Activated CD4-positive, alpha-beta memory T cell treated with anti-CD3 and anti-CD28 coated beads, Interleukin-2, amount 10 ng/mL, durations not matched to agents 7 days and 5 days (primary cell): ENCODE measurements at places on chromosomes 5 and 9. TPM values are rescaled to one million over a fixed set of nuclear protein-coding genes. Genes with fewer than 3 reads are reported as not detected.

GRCh38 chr5:5983261-5983980, 394.9 kb downstream of the MED10 start:
- no peaks in the 10 kb centered on the region for H3K36me3 ChIP-seq
- no peaks in the 10 kb centered on the region for H3K27me3 ChIP-seq
- H3K27ac ChIP-seq, result no peak overlapping the region
- no peak for DNase-seq
- no peak overlapping the region for H3K4me3 ChIP-seq

DNA sequence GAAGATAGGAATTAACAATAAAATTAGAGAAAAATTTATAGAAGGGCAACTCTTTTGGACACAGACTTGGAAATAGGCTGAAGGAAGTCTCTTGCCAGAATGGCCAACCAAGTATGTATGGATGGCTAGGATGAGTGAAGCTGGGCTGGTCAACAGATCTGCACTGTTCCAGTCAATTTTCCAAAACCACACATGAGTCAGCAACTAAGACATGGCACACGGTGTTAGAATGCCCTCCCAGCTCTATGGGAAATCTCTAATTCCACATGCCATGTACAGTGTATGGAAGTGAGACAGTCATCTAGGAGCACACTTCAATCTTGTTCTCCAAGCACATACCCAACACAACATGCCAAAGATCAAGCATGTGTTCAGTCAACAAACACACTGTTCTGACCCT, 129.6 kb downstream of the GLIS3 start:
- no peaks in the 10 kb centered on the region for H3K4me1 ChIP-seq
- no peak overlapping the region for H3K27ac ChIP-seq
- H3K4me3 ChIP-seq, result no peak overlapping the region

GRCh38 chr5:40904994-40905306, 4.3 kb upstream of the C7 start:
- no peaks in the 10 kb centered on the region for H3K4me1 ChIP-seq
- peaks cover 16% of the 10 kb centered on the region for H3K27me3 ChIP-seq
- no peaks in the 10 kb centered on the region for H3K36me3 ChIP-seq
- no peak overlapping the region for H3K4me3 ChIP-seq

DNA sequence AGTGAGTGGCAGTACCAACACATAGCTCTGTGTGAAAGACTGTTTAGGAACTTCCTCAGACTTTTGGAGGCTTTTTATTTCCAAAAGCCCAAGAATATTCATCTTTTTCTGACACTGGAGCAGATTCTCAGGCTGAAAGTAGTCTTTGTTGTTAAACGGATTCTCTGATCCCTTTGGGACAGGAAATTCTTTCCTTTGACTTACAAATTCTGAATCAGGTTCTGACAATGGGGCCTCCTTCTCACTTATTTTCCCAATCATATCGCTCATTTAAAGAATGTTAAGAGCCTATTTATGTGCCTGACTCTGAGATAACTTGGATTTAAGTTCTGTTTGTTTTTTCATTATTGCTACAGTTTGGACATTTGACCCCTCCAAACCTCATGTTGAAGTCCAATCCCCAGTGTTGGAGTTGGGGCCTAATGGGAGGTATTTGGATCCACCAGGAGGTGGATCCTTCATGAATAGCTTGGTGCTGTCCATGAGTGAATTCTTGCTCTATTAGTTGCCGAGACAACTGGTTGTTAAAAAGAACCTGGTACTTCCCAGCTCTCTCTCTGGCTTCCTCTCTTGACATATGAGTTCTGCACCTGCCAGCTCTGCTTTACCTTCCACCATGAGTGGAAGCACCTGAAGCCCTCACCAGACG, 4.1 kb upstream of the ADGRV1 start:
- no peak overlapping the region for H3K4me3 ChIP-seq
- H3K27me3 ChIP-seq, result peaks cover 56% of the 10 kb centered on the region
- no peak for DNase-seq
- H3K4me1 ChIP-seq, result peaks cover 5% of the 10 kb centered on the region

DNA sequence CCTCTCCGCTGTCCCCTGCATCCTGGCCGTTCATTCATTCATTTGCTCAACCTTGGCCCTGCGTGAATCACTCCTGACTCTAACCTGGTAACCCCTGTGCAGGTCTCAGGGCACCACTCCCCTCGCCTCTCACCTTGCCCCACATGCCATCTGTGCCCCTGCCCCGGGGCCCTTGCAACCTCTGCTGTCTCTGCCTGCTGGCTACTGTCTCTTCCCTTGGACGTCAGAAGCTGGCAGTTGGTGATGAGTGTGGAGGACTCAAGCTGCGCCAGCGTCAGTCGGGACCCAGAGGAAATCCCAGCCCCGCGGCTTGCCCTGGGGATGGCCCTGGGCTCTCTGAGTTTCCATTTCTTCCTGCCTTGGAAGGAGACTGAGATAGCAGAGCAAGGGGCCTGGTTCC, 154.9 kb downstream of the OLFM1 start:
- no peaks in the 10 kb centered on the region for H3K27me3 ChIP-seq
- H3K27ac ChIP-seq, result no peak overlapping the region
- H3K4me3 ChIP-seq, result no peak overlapping the region
- no peaks in the 10 kb centered on the region for H3K4me1 ChIP-seq
- H3K36me3 ChIP-seq, result no peaks in the 10 kb centered on the region
- DNase-seq, result no peak

GRCh38 chr9:132670457-132671391, at the start of gene GTF3C4:
Gene GTF3C4 (plus strand): TSS chr9:132670464. CDS start chr9:132670599, 135 bp downstream.
- DNase-seq, result peak; percentile 35
- peaks cover 43% of the 10 kb centered on the region for H3K4me1 ChIP-seq
- H3K27me3 ChIP-seq, result no peaks in the 10 kb centered on the region
- H3K36me3 ChIP-seq, result peaks cover 11% of the 10 kb centered on the region
- H3K4me3 ChIP-seq, result peak within 1 kb of the TSS; percentile 83

GRCh38 chr5:53109056-53109442, 508 bp downstream of the MOCS2 start:
- peak overlapping the region; percentile 97 for H3K4me3 ChIP-seq
- DNase-seq, result no peak
- H3K36me3 ChIP-seq, result peaks cover 25% of the 10 kb centered on the region
- peaks cover 48% of the 10 kb centered on the region for H3K4me1 ChIP-seq

DNA sequence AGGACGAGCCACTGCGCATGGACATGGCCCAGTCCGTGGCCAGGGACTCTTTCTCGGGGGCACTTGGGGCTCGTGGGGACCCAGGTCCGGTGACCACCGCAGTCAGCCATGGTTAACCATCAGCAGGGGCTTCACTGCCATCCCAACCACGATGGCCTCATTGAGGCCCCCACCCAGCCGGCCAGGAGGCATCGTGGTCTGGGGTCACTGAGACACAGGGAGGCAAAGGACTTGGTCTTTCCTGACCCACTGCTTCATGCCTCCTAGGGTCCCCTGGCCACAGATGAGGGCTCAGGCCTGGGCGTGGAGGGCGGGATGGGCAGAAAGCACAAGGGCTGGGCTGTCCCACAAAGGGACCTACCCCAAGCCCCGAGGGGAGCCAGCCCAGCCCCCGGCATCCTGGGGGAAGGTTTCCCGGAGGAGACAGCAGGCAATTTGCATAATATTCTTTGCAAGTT, 6.6 kb downstream of the NACC2 start:
- no peak for DNase-seq
- no peaks in the 10 kb centered on the region for H3K36me3 ChIP-seq
- H3K4me1 ChIP-seq, result peaks cover 14% of the 10 kb centered on the region
- no peak overlapping the region for H3K4me3 ChIP-seq

- H3K4me3 ChIP-seq, result no peak overlapping the region
- H3K27me3 ChIP-seq, result peaks cover 2% of the 10 kb centered on the region
- no peaks in the 10 kb centered on the region for H3K36me3 ChIP-seq
- no peaks in the 10 kb centered on the region for H3K4me1 ChIP-seq
- no peak overlapping the region for H3K27ac ChIP-seq
These were observed 42.0 kb downstream of the ARRDC3 start for GRCh38 chr5:91341154-91341553.

DNA sequence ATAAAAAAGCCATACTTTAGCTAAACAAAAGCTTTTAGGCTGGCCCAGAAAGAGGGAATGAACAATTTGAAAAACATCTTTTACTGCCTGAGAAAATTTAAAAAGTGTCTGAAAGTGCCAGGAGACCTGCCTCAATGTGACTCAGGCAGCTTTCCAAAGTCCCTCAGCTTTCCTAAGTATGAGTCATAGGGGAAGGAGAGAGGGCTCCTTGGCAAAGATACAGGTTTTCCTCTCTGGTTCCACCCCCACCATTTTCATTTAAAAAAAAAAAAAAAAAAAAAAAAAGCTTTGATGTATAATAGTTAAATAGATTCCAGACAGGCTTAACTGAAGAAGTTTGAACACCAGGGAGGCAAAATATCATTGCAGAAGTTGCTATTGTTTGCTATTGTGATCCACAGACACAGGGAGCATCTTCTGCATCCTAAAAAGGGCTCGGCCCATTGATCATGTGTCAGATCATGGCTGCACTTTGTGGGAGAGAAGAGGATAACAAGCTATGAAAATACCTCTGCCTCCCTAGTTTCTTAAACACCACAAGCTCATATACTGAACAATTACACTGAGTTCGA, 71.5 kb downstream of the MRPS27 start:
- no peak for DNase-seq
- H3K4me1 ChIP-seq, result peaks cover 5% of the 10 kb centered on the region
- H3K27ac ChIP-seq, result no peak overlapping the region
- peaks cover 4% of the 10 kb centered on the region for H3K36me3 ChIP-seq
- no peak overlapping the region for H3K4me3 ChIP-seq
- H3K27me3 ChIP-seq, result no peaks in the 10 kb centered on the region

- no peak overlapping the region for H3K4me3 ChIP-seq
- H3K27ac ChIP-seq, result no peak overlapping the region
- H3K27me3 ChIP-seq, result no peaks in the 10 kb centered on the region
These were observed 52.3 kb downstream of the RGMB start for GRCh38 chr5:98825582-98826375.

- peaks cover 4% of the 10 kb centered on the region for H3K4me1 ChIP-seq
- peaks cover 2% of the 10 kb centered on the region for H3K27me3 ChIP-seq
- H3K27ac ChIP-seq, result no peak overlapping the region
- no peaks in the 10 kb centered on the region for H3K36me3 ChIP-seq
- no peak for DNase-seq
These were observed 47.9 kb upstream of the PPP2CA start for GRCh38 chr5:134273642-134274395.

DNA sequence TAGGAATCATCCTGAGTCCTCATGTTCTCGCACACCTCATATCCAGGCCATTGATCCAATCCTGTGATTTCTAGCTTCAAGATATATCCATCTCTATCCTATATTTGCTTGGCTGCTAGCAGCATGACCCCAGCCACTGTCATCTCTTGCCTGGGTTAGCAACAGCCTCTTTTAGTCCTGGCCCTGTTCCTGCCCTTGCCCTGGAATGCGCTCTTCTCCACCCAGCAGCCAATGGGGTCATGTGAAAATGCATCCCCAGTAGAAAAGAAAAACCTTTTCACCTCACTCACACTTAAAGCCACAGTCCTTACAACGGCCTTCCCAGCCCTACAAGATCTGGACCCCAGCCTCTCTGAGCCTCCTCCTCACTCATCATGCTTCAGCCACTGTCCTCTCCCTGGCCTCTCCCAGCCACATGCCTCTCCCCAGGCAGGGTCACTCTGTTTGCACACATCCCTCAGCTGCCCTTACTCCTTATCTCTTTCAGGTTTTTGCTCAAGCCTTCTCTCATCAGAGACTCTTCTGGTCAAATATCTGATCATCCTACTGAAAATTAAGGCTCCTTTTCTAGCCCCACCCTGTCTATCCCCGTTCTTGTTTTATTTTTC, 34.3 kb upstream of the NR3C1 start:
- peaks cover 2% of the 10 kb centered on the region for H3K27me3 ChIP-seq
- H3K27ac ChIP-seq, result no peak overlapping the region
- peaks cover 37% of the 10 kb centered on the region for H3K4me1 ChIP-seq
- H3K4me3 ChIP-seq, result no peak overlapping the region

GRCh38 chr5:127769386-127769785, 66.2 kb downstream of the CCDC192 start:
- no peak for DNase-seq
- H3K36me3 ChIP-seq, result no peaks in the 10 kb centered on the region
- peaks cover 14% of the 10 kb centered on the region for H3K27me3 ChIP-seq
- no peak overlapping the region for H3K27ac ChIP-seq
- H3K4me1 ChIP-seq, result no peaks in the 10 kb centered on the region

DNA sequence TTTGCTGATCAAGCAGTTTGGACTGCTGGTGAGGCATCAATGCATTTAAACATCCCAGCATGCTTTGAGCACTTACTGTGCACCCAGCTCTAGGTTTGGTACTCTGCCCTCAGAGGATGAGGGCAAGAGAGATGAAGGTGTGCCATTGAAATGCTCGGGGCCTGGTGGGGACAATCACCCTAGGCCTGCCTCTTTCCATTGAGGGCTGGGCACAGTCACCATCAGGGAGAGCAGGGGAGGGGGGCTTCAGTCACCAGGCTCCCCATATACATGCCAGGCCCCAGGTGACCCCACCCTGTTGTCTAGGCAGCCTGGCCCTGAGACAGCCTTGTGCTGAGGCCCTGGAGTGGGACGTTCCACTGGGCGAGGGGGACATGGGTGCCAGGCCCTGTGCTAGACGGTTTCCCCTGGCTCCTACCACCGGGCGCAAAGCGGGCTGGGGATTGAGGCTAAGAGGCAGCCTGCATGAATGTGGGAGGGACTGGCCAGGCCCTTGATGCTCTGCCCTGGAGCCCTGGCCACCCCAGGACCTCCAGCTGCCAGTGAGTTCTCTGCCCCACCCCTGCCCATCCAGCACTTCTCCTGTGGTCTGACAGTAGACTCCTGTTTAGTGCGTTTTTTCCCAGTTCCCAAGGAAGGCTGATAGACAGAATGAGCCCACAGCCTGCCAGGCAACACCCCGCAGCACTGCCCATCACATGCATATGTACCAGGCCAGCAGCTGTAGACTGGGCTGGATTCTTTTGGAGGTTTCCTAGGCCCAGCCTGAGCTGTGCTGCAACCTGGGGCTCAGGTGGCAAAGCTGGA, 18.9 kb downstream of the TCF7 start:
- peaks cover 35% of the 10 kb centered on the region for H3K27me3 ChIP-seq
- H3K36me3 ChIP-seq, result peaks cover 34% of the 10 kb centered on the region
- peak overlapping the region; percentile 78 for H3K27ac ChIP-seq
- peaks cover 77% of the 10 kb centered on the region for H3K4me1 ChIP-seq

DNA sequence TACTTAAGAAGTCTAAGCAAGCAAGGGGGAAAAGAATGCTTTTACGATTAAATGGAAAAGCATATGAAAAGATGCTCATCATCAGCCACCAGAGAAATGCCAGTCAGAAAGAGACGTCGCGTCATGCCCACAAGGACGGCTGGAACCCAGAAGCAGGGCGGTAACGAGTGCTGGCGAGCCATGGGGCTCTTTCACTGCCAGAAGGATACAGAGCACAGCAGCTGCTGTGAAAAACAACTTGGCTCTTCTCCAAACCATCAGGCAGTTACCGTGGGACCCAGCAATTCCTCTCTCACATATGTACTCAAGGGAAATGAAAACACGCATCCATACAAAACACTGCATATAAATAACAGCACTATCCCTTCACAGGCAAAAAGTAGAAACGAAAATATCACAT, 95.5 kb downstream of the CAMSAP1 start:
- H3K27ac ChIP-seq, result no peak overlapping the region
- peaks cover 6% of the 10 kb centered on the region for H3K36me3 ChIP-seq
- H3K27me3 ChIP-seq, result no peaks in the 10 kb centered on the region
- H3K4me1 ChIP-seq, result no peaks in the 10 kb centered on the region
- no peak for DNase-seq

GRCh38 chr5:79225026-79225425, 10.9 kb upstream of the JMY start:
- H3K27ac ChIP-seq, result no peak overlapping the region
- peaks cover 13% of the 10 kb centered on the region for H3K4me1 ChIP-seq
- H3K4me3 ChIP-seq, result no peak overlapping the region
- no peak for DNase-seq
- no peaks in the 10 kb centered on the region for H3K36me3 ChIP-seq
- no peaks in the 10 kb centered on the region for H3K27me3 ChIP-seq

- no peak overlapping the region for H3K4me3 ChIP-seq
- H3K36me3 ChIP-seq, result no peaks in the 10 kb centered on the region
- H3K27ac ChIP-seq, result no peak overlapping the region
- peaks cover 3% of the 10 kb centered on the region for H3K4me1 ChIP-seq
These were observed 8.1 kb downstream of the GSN start for GRCh38 chr9:121275781-121276658.

Gene UQCRQ
- total RNA-seq, result 293 TPM

Gene CCL21
- not detected for total RNA-seq

Gene SLC45A2
- total RNA-seq, result 0.23 TPM

Gene RLN2
- total RNA-seq, result 3.6 TPM

Gene PDE8B
- 0.05 TPM for total RNA-seq
